ENCODE measurements at places on chromosomes 13 and 19.

DNA sequence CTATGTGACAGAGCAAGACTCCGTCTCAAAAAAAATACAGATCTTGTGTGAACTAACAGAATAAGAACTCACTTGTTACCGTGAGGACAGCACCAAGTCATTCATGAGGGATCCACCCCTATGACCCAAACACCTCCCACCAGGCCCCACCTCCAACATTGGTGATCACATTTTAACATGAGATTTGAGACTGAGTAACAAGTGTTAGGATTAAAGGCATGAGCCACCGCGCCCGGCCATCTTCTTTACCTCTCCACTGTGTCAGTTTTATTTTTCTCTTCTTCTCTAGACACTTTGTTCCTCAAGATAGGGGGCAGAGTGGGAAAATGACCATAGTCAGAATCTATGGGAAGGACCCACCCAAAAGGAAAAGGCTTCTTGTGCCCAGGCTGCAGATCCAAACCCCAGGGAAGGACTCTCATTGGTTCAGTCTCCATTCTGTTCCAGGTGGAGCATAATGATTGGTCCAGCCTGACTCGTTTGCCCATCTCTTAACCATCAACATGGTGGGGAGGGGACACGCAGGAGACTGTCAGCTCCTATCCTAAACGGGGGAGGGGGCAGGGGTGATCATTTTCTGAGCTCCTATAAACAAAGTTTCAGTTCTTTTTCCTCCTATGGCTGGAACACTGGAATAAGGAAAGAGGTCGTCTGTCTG, 1.3 kb upstream of the CALM3 start:
- DNase-seq: no peak

- peak; percentile 15 for DNase-seq
Measured at GRCh38 chr19:408902-409515, at the start of gene C2CD4C. TSS of gene C2CD4C (minus strand) at chr19:409147. CDS start at chr19:408361, 786 bp downstream.

DNA sequence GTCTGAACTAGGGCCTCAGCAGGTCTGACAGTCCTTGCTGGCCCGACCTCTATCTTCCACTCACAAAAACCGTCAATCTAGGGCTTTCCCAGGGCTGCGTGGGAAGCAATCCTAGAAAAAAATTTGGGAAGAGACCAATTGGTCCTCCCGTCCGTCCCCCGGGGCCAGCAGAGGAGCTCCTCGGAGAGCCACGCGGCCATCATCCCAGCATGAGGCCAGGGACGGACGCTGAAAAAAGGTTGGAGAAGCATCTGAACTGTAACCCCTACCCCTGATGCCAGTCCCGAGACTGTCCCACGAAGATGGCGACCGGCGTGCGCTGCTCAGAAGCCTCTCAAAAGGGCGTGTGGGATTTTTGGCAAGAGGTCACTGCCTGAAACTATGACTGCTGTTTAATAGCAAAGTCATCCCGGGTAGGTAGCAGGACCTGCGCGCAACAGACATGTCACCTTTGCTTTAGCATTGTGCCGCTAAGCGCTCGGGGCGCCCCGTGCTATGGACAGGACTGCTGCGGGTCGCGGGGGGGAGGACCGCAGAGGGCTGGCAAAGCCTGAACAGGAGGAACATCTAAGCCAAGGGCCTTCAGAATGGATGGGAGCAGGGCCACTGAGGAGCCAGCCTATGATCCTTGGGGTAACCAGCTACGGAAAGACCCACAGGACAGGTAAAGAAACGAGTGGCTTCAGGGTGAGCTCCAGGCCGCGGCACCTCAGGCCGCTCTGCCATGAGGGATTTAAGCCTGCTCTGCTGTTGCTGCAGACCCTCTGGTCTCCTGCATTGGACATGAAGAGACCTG, 10.6 kb downstream of the AKAP8 start:
- no peak for DNase-seq

- no peak for DNase-seq
Measured at GRCh38 chr19:18167011-18167410, 6.6 kb upstream of the IFI30 start.

DNA sequence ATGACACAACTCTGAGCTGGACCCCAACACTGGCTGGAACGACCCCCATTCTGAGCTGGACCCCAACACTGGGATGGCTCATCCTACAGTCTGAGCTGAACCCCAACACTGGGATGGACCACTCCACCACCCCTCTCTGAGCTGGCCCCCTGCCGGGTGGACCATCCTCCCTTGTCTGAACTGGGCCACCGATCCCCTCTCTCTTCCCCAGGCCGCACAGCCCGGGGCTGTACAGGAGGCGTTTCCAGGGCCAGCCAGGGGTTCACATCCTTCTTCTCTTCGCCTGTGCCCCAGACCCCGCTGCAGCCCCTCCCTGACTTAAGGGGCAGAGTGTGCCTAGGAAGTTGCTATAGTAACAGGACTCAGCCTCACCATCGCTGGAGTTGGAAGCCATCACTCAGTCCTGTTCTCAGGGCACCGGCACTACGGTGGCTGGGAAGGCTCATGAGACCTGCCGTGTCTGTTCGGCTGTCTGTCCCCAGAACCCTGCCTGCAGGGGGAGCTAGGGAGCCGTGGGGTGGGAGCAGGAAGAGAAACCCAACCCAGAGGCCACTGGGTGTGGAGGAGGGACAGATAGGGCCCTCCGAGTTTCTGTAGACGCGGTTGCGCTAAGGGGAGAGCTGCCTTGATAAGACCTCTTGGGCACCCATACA, 3.7 kb downstream of the PRKACA start:
- DNase-seq: no peak

- peak; percentile 97 for DNase-seq
Measured at GRCh38 chr19:13150187-13150930, at the start of the genes IER2 and STX10. TSS of gene IER2 (plus strand) at chr19:13150411. CDS start at chr19:13153187, 2,776 bp downstream. TSS of gene STX10 (minus strand) at chr19:13150375. CDS start at chr19:13150173, 202 bp downstream.

DNA sequence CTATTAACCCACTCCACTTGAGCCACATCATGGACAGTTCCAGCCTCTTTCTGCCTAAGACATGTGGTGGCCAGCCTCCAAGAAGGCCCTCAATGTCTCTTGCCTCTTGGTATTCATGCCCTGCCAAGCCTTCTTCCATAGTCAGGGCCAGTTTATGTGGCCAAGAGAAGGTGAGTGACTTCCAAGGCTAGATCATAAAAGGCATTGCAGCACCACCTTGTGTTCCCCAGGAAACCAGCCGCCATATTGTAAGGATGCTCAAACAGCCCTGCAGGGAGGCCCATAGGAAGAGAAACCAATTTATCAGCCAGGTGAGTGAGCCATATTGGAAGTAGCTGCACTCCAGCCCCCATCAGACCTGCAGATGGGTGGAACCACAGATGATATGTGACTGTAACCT, 12.3 kb upstream of the DNMT1 start:
- no peak for DNase-seq

GRCh38 chr13:23144431-23144830, 36.3 kb upstream of the SGCG start:
- DNase-seq: no peak

DNA sequence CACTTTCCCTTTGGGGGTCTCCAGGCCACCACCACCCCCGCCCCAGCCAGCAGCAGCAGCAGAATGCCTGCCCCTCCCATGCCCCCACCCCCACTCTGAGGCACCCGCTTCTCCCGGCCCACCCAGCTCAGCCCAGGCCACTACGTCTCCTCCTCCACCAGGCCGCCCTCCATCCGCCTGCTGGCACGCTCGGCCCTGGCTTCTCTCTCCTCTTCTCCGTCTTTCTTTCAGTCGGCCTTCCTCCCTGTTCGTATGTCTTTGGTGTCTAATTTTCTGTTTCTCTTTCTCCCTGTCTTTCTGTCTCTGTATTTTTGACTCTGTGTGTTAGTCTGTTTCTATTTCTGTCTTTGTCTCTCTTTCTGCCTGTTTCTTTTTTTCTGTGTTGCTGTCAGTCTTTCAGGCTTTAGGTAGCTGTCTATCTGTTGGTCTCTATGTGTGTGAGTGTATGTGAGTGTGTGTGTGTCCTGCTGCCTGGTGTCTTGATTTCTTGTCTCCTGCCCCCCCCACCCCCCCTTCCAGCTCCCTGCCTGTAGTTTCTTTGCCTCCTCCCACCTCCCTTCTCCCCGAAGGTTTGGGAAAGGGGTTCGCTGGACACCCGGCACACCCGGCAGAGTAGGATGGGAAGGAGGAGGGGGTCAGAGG, at the start of gene LGI4:
TSS of gene LGI4 (minus strand) at position 459 of the 642 bp plus-strand sequence. CDS start at position 80, 379 bp downstream.
- no peak for DNase-seq

DNA sequence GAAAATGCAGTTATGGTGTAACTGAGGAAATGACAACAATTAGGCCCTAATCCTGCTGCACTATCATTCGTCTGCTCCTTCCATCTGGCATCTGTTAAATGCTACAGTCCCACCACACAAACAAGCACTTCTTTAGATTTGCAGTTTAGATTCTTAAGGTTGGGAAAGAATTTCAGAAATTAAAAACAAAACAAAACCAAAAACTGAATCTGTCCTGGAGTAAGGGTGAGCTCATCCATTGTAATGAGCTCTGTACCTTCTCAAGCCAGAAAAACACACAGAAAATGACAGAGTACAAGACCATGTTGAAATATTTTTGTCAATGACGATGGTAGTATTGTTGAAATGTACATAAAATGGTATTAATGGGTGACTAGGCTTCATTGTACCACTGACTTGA, 28.3 kb downstream of the SMAD9 start:
- DNase-seq: no peak

GRCh38 chr19:39409208-39410016, 2.8 kb downstream of the ZFP36 start:
- DNase-seq: peak; percentile 98

GRCh38 chr13:91157273-91158016, 190.0 kb upstream of the MIR17HG start:
- DNase-seq: no peak

GRCh38 chr13:46032341-46032740, 20.2 kb downstream of the ZC3H13 start:
- no peak for DNase-seq

DNA sequence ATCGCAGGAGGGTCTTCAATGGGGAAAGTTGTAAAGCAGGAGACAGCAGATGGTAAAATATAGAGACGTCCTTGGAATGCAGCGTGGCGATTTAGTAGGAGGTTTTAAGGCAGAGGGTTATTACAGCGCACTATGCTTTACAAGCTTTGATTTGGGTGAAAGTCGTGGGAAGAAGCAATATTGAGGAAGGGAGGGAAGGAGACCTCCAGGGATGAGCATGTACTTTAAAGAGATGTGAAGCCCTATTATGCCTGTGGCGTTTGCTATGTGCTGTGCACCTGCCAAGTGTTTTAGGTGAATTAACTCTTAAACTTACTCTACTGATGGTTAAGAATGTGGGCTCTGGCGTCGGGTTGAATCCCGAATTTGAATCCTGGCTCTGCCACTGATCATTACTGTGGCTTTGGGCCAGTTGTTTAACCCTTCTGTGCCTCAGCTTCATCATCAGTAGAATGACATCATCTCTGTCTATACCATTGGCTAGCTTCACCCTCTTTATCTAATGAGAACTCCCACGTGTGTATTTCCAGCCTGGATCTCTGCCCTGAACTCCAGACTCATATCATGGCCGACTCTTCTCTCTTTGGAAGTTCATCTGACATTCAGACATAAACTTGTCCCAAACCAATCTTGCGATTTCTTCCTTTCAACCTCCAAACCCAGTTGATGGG, 583 bp downstream of the CCDC61 start:
- no peak for DNase-seq

- no peak for DNase-seq
Measured at GRCh38 chr13:21934284-21934683, 263.4 kb downstream of the FGF9 start.

DNA sequence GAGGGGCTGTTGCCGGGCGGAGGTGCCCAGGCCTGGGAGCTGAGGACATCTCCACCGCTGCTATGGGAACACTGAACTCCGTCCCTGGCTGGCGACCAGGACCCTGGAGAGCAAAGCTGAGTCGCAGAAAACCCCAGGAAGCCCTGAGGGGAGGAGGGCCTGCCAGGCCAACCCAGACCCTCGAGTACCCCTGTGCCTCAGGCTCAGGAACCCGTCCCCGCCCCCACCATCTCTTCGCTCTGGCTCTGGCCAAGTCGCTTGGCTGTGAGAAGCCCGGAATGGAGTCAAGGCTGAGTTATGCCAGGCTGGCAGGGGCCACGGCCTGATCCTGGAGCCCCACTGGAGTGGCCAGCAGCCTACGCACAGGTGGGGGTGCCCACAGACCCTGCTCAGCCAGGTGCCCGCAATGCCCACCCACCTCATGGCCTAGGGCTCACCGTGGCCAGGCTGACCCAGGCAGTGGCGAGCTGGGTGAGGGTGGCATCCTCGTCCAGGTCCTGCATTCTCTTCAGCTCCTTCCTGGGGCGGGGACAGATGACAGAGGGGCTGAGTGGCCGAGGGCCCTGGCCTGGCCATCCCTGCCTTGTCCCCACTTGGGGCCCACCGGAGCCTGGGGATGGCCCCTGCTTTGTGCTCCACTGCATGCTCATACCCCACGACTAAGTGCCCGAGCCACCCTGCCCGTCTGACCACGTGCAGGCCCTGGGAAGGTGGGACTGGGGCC, 8.5 kb upstream of the CERS1 start:
- DNase-seq: no peak

- peak; percentile 77 for DNase-seq
Measured at GRCh38 chr13:73355134-73355533, 296.3 kb downstream of the KLF5 start.

DNA sequence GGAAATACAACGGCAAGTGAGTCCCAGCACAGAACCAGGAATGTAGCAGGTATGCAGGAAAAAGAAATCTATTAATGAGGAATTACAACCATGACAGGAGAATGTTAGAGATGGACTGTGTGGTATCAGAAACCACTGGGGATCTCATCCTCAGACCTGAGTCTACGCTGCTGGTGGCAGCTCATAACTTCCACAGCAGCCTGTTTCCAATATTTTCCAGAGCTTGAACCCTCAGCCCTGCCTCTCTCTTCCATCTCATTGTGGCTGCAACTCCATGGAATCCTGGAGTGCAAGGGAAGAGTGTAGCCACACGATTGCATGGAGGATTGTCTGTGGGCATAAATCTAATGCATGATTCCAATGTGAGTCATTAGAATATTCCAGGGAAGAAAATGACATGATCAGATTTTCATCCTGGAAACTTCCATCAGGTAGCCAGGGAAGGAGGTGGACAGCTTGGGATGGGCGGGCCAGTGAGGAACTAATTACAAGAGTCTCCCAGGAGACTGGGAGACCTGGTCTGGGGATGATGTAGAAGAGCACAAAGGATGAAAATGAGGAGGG, 14.9 kb downstream of the PLA2G4C start:
- no peak for DNase-seq

- DNase-seq: no peak
Measured at GRCh38 chr19:48552406-48553322, 692 bp downstream of the SULT2B1 start.

DNA sequence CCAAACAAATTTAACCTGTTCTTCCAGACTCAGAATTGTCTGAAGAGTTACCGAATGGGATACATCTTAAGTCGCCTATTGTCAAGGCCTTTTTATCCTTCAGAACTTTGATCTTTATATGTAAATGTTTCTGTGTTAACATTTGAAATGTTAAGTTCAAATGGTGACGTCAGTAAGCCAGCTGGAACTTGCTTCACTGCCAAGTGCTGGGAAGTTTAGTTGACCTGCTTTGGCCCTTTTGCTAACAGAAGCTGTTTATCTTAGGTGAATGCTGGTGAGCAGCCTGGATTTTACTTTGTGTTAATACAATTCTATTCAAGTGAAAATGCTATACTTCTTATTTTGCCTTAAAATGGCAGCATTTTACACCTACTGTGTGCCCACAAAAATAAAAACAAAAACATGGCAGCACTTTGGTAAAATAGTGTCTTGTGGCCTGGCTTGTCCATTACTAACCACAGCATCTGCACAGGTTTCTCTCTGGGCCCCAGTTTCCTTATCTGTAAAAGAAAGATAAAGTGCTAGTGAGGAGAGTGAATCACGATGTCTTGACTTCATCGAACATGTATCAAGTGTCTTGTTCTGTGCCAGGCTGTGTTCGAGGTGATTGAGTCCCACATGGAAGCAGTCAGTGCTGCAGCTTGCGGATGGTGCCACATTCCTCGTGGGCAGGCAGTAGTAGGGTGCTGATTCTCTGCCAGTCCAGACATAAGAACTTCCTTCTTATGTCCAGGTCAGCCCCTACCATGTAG, 2.2 kb downstream of the NAXD start:
- DNase-seq: peak; percentile 66

GRCh38 chr19:7595466-7596133, at the start of gene CAMSAP3:
TSS of gene CAMSAP3 (plus strand) at chr19:7595863. CDS start at chr19:7596003, 140 bp downstream.
- peak; percentile 69 for DNase-seq
